ENCODE measurements at places on chromosomes 16 and 17.

- DNase-seq: peak; percentile 43
Observed at GRCh38 chr17:1186214-1186820, 6.5 kb upstream of the ABR start.

GRCh38 chr16:54282202-54282927 lies 4.2 kb downstream of the IRX3 start:
- no peak for DNase-seq

GRCh38 chr17:49687878-49688491 lies 10.1 kb upstream of the SPOP start:
- DNase-seq: peak; percentile 34

DNA sequence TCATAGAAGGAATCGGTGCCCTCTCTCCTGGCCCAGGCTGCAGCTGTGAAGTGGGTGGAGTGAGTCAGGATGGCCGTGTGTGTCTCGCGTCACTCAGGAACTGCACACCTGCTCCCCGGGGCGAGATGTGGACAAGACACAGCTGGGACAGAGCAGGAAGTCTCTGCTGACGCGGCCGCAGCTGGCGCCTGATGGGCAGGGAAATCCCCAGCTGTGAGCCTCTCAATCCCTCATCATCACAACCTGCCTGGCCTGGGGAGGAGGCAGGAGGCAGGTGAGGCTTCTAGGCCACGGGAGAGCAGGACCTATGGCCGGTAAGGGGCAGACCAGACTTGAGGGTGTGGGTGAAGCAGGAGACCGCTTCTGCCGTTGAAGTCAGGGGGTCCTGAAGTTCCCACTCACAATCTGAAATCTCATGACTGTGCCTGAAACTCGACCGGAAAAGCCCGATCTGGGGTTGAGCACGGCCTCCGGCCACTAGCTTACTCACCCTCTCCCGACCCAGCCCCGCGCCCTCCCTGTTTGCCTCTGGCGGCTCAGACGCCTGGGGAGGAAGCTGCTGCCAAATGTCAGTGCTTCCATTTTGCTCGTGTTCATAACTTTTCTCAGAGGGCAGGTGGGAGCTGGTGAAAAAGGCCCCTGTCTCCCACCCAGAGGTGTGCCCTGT lies 1.1 kb upstream of the TRPV3 start:
- peak; percentile 97 for DNase-seq

- no peak for DNase-seq
Observed at GRCh38 chr17:7654832-7655540, 4.3 kb downstream of the ATP1B2 start.

GRCh38 chr16:82582975-82583374 lies 43.8 kb upstream of the CDH13 start:
- DNase-seq: no peak

- peak; percentile 94 for DNase-seq
Observed at GRCh38 chr17:75864448-75864871, 9.3 kb upstream of the WBP2 start.

DNA sequence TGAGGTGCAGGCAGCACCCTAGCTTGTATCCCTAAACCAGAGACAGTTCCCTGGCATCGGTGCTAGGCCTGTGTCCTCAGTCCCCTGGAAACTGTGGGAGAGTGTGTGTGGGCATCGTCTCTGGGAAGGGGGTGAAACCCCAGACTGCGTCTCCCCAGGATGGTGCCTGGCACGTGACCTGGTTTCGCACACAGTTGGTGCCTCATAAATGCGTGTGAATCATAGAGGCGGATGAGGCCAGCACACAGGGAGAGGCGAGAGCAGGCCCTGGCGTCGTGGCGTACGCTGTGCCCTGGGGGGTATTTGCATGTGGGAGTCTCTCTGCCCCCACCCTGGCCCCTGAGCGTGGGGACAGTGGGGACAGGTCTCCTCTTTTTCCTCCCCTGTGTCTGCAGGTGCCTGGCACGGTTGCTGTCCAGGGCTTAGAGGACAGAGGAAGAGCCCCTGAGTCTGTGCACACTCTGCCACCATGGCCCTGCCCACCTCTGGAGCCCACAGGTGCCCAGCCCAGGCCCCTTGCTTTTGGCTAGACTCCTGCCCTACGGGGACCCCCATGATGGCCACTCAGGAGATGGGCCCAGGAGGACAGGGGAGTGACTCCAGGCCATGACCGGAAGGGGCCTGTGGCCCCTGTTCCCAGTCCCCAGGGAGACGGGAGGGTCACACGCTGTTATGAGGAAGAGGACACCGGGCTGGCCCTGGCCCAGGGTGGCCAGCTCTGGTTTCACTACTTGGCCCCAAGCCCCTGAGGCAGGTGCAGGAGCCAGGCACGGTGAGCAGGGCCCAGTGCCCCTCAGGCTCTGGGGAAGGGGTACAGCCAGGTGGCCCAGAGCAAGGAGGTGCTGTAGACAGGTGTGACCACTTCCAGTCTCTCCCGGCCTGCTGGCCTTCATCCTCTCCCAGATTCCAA lies 1.3 kb upstream of the FSCN2 start:
- DNase-seq: no peak
